Right renal pelvis (tissue), 4 donors: ENCODE measurements at places on chromosomes 13 and 19. TPM values are rescaled to one million over a fixed set of nuclear protein-coding genes. Genes with fewer than 3 reads are reported as not detected.

The SLC25A41 gene
- 0.30 TPM for polyA plus RNA-seq

The HIF3A gene
- 32.0 TPM for polyA plus RNA-seq

The AXL gene
- 34.9 TPM for polyA plus RNA-seq

The MUC16 gene
- polyA plus RNA-seq: 0.06 TPM

The CD177 gene
- polyA plus RNA-seq: not detected

The ATXN8OS gene
- polyA plus RNA-seq: 0.66 TPM

The RNU6-9 gene
- polyA plus RNA-seq: not detected
